Urinary bladder (tissue), 4 donors: ENCODE measurements at places on chromosomes 7 and 10. TPM values are rescaled to one million over a fixed set of nuclear protein-coding genes. Genes with fewer than 3 reads are reported as not detected.

The PNLIPRP1 gene
- not detected for total RNA-seq

The PLOD3 gene
- 24.8 TPM for total RNA-seq

The ZCCHC24 gene
- total RNA-seq = 43.5 TPM

The GIMAP7 gene
- 16.2 TPM for total RNA-seq

The GALNT17 gene
- total RNA-seq = 27.0 TPM

The SLC13A1 gene
- total RNA-seq = not detected

The TMEM72 gene
- not detected for total RNA-seq
